Right hindlimb (tissue), 1 donor: ENCODE measurements at places on chromosomes 13 and 19.

DNA sequence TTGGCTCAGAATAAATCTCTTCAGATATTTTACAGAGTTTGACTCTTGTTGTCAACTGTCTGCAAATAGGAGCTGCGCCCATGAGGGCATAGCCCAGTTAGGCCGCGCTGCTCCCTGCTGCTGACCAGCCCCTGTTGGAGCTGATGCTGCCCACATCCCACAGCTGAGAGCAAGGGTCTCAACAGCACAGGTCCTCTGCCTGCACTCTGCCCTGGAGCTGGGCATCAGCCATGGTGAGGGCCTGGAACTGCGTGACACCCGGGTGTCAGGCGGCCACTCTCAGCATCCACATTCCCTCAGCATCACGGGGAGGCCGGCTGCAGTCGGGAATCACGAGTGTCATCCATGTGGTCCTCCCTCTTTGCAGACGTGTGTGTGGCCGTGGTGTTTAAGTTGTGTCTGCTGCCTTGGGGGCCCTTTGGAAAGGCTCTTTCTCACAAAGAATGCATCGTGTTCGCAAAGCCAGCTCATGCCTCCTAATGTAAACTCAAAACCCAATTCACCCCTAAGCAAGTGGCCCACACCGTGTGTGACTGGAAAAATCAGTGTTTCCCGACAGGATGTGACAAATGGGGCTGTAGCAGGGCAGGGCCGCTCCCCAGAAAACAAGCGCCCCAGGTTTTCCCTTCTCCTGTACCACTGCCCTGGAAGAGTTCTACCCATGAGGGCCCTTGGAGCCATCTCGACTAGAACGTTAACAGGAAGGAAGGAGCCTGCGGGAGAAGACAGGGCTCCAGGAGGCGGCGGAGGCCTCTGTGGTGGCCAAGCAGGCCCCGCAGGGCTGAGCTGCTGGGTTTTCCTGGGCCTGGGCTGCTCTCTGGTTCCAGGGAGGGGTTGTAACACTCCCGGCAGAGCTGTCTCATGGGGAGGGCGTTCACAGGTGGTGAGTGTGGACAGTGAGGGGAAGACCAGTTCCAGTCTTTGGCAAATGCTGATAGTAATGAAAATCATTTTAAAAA is 20.3 kb downstream of the ATP11A start:
- DNase-seq = peak; percentile 12

- DNase-seq = no peak
These were observed 58.0 kb downstream of the TNFRSF19 start for GRCh38 chr13:23628250-23628649.

DNA sequence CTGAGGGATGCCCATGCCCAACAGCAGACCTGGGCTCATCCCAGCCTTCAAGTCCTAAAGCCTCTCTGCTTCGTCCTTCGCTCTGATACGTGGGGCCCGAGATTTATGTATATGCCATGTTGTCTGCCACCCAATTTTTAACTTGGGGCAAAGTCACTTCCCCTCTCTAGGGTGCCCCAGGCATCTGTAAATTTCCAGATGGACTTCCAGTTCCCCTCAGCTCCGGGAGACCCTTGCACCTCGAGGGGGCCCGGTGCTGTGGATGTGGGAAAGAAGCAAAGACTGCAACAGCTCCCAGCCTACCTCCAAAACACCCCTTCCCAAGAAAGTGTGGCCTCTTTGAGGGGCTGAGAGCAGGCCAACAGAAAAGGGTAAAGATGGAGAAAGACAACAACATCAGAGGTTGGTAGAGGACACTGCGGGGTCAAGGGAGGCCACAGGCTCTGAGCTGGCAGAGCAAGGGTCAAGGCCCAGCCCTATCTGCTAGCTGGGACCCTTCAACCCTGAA is 97.4 kb downstream of the STK24 start:
- no peak for DNase-seq

DNA sequence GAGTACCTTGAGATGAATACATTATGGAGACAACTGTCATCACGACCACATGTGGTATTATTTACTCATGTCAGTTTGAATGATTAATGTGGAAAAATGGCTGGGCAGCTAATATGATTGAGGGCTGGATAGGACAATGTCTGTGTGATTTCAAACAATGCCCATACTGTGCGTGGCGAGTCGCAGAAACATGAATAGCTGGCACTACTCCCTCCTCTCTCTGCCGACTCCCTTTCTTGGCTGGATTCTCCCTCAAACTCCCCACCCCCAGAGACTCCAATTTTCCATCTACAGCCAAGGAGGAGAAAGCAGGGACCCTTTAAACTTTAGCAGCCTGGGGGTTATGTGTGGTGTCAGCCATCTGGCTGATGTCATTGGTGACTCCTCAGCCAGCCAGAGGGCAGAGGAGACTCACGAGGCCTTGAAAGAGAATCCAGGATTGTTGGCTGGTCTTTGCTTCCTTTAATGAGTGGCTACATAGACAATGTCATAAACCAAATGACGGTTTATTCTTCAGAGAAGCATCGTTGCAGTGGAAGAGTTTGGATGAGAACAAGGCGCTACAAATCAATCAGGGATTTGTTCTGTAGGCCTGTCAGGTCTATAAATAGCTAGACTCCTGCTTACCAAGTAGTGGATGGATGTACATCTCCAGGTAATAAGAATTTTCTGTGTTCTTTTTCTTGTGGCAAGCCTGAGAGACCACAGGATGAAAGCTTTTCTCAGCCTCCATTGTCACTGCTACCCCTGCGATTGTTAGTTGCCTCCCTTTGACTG is 165.6 kb downstream of the DLEU7 start:
- DNase-seq = peak; percentile 37

DNA sequence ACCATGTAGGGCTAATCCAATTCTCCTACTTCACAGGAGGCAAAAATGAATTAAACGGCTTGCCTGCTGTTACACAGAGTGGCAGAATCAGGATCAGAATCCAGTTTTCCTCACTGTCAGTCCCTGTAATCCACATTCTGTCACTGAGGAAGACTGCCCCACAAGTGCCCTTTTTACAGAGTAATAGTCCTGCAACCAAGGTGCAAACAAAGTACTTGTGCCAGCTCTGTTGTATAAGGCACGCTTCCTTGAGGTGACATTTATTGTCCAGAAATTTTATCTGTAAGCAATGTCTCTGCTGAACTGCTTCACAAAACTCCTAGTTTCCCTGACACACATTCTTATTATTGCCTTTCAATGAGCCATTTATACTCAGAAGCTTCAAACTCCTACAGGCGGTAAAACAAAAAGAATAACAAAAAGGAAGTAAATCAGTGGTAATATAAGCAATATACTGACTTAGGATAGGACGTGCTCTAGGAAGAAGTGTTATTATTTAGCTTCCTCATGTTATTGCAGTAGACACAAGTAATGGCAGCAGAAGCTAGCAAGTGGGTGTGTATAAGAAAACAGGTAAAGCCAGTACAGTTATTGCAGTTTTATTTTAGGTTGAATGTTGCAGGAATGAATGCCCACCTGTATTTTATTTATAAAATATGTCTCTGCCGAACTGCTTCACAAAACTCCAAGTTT is 28.8 kb downstream of the SPRY2 start:
- no peak for DNase-seq

DNA sequence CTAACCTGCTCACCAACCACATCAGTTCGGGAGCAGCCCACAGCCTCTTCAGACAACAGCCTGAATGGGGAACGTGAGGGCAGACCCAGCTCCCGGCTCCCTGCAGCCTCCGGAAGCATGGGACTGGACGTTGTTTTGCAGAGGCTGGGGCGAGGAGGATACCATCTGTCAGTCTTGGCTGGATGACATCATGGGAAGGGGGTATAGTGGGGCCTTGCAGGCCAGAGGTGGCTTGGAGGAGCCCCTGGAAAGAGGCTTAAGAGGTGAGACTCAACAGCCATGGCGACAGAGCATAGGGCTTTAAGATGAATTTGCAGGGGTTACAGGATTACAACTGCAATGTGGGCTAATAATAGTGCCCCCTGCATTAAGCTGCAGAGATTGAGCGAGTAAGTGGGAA is 1.5 kb downstream of the FXYD3 start:
- no peak for DNase-seq

- peak; percentile 95 for DNase-seq
These were observed 47.4 kb downstream of the ZFP14 start for GRCh38 chr19:36331353-36332228.

DNA sequence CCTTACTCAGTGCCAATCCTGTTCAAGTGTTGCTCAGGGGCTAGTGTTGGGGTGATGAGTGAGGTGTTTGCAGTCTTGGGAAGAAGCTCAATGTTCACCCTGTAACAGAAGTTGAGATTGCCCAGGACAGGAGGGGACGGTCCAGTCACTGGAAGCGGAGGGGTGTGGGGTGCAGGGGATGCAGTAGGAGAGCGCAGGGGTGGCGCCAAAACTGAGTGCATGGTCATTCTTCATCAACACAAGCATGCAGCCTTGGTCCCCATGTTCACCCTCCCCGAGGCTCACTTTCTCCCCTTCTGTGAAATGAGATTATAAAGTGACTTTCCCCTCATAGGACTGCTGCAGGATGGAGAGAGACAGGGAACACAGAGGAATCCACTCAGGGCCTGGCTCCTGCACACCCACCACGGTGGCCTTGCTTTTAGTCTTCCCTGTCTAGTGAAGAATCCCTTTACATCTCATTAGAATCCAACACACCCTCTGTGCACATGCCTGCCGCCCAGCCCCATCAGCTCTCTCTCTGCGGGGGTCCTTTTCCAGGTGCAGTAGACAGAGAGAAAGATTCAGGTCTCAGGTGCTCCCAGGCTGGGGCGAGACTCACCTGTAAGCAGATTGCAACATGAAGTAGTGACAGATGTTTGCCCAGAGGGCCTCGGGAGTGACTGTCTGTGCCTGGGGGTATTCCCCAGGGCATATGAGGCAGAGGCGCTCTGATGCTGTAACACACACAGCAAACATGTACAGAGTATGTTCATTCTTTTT is 93.2 kb downstream of the TSHZ3 start:
- no peak for DNase-seq

DNA sequence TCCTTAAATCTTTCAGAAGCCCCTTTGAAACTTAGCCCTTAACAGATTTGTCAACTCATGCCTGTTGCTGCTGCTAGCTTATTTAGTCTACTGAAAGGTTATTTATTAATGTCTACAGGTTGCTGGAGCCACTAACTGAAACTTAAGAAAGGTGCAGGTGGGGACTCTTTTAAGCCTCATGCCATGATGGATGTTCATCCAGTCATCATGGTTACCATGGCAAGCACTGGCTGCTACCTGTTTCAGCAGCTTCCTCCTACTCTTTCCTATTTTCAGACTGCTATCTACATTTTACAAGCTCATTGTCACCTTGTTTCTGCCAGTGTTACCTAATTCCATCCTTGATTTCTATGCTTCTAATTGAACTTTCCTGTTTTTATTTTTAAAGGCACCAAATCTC is 27.1 kb downstream of the DGKH start:
- no peak for DNase-seq

DNA sequence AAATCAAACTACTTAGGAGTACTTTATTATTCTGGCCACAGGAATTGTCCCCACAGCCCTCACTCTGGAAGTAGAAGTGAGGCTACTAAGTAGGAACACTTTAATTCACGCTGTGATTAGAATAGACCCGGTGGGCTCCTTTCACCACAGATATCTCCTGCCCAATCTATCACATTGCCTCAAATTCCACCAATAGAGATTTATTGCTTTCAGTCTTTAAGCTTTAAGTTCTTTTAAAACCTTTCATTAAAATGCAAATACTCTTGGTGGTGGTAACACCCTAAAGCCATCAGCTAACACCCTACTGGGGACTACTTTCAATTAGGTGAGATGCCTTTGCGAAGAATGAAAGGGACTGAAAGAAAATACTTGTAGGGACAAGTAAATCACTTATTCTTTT is 181.9 kb downstream of the DACH1 start:
- no peak for DNase-seq
